Suppressor macrophage treated with lipopolysaccharide for 1 hour (primary cell): ENCODE measurements at places on chromosomes 6 and 20.
A peak's percentile ranks its signal among the peaks of the same experiment; 100 is the strongest.

DNA sequence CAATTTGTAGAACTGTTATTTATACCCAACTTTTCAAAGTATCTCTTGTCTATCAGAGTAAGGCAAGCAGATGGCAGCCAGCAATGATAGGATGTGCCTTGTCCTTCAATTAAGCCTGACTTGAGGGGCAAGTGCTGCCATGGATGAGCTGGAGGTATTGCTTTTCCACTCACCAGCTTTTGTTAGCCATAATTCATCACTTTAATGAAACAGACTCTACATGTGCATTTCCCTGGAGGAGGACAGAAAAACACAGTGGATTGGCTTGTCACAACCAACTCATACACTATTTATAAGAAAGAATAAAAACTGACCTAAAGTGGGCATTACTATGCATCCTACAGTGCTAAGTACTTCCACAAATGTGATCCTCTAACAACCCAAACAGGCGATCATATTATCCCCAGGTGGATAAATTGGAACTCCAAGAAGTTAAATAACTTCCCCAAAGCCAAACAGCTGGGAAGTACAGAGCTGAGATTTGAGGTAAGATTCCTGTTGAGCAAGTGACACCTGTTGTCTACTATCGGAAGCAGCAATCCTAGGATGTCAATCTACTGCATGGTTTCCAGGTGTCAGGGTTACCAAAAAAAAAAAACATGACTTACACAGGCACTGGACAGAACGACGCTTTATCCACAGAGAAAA lies 73.9 kb upstream of the NRSN1 start:
- no peak for DNase-seq

DNA sequence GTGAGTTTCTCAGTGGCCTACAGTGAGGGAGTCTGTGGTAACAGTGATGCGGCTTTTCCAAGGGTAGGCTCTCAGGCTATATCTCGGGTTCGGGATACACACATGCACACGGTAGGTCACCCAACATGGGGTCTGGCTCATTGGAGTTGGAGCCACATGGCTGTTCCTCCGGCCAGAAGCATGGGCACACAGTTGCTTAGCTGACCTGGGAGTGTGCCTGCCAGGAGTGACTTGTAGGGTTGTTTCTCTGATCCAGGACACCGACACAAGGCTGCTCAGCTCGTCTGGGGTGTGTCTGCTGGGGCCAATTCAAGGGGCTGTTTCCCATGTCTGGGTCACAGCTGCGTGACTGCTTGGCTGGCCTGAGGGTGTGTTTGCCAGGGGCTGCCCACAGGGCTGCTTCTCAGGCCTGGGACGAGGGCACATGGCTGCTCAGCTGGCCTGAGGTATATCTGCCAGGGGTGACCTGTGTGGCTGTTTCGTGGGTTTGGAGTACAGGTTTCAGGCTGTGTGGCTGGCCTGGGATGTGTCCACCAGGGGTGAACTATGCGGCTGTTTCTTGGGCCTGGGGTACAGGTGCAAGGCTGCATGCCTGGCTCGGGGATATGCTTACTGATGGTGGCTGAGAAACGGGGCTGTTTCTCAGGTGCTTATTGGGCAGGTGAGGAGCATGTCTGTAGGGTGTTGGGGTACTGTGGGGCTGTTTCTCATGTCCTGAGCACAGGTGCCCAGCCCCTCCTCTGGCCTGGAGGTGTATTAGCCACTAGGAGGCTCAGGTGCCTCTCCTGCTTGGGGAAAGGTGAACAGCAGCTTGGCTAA lies 15.2 kb downstream of the KIF25 start:
- no peak for DNase-seq

- DNase-seq: no peak
Measured at GRCh38 chr6:52363228-52363867, 1.4 kb downstream of the PAQR8 start.

GRCh38 chr6:113149511-113149910 lies 707.6 kb upstream of the MARCKS start:
- DNase-seq: no peak

DNA sequence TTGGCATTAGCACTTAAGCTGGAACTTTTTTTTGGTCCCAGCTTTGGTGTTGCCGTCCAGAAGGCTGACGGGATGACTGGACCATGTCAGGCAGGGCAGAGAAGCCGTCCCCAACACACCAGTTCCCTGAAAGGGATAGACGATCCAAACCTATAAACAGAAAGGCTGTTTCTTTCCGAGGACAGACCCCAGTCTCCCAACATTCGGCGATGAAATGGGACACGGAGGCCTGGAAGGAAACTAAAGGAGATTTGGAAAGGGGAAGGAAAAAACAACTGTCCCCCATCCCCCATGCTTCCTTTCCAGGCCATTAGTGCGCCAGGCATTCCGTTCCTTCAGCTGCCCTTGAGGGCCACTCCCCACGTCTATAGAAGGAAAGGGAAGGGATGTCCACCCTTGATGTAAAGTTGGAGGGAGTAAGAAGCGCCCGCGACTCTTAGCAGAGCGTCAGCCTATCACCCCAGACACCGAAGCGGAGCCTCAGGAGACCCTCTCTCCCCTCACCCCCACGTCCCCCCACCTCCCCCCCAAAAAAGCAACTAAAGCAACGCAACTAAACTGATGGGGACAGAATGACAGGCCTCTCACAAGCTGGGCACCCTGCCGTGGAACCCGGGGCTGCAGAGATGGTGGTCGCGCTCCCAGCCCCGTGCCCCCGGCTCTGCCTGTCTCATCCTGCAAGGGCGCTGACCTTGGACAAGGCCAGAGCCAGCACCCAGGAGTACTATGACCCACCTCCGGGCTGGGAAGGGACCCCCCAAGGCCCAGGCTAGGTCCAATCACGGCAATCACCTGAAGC lies 638 bp downstream of the BLCAP start:
- peak; percentile 47 for DNase-seq

DNA sequence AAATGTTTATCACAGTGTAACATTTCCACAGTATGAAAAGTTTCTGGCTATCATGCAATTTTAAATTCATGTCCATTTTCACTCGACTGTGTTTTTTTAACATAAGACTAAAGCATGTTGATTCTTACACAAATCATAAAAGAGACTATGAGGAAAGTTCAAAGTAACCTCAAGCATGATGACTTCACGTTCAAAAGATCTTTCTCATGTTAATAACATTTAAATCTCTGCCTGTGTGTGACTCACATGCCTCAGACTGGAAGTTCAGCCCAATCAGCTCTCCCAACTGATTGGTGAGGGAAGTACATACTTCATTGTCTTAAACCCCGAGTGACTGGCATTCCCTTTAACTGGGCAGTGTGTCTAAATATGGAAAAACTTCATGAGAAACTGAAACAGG lies 37.4 kb downstream of the ATXN1 start:
- DNase-seq: peak; percentile 95

GRCh38 chr6:156283091-156283490 lies 494.1 kb upstream of the ARID1B start:
- no peak for DNase-seq

- DNase-seq: no peak
Measured at GRCh38 chr6:135418040-135418760, 79.3 kb downstream of the AHI1 start.

- no peak for DNase-seq
Measured at GRCh38 chr20:3663031-3663701, at the start of gene GFRA4. Gene GFRA4, minus strand, starts transcription at chr20:3663399. Its CDS starts 0 bp downstream, at chr20:3663399.

DNA sequence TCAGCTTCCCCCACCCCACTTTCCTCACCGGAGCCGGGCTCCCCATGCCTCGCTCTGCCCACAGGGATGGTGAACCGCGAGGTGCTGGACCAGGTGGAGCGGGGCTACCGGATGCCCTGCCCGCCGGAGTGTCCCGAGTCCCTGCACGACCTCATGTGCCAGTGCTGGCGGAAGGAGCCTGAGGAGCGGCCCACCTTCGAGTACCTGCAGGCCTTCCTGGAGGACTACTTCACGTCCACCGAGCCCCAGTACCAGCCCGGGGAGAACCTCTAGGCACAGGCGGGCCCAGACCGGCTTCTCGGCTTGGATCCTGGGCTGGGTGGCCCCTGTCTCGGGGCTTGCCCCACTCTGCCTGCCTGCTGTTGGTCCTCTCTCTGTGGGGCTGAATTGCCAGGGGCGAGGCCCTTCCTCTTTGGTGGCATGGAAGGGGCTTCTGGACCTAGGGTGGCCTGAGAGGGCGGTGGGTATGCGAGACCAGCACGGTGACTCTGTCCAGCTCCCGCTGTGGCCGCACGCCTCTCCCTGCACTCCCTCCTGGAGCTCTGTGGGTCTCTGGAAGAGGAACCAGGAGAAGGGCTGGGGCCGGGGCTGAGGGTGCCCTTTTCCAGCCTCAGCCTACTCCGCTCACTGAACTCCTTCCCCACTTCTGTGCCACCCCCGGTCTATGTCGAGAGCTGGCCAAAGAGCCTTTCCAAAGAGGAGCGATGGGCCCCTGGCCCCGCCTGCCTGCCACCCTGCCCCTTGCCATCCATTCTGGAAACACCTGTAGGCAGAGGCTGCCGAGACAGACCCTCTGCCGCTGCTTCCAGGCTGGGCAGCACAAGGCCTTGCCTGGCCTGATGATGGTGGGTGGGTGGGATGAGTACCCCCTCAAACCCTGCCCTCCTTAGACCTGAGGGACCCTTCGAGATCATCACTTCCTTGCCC lies 57.4 kb downstream of the SRC start:
- DNase-seq: no peak

DNA sequence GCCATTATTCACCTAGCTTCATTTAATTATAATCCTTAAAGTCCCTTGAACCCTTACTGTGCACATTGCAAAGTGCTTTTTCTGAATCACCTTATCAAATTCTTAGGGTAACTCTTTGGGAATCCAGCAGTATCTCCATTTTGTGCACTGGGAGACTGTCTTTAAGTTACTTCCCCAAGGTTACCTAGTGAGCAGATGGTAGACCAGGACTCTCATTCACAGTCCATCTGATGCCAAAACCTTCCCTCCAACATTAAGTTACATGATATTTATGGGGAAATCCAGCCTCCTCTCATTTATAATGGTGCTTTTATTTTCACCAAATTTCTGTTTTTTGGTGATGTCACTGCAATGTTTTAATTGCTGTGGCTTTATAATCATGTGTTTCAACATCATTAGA lies 75.7 kb downstream of the NCOA7 start:
- no peak for DNase-seq

DNA sequence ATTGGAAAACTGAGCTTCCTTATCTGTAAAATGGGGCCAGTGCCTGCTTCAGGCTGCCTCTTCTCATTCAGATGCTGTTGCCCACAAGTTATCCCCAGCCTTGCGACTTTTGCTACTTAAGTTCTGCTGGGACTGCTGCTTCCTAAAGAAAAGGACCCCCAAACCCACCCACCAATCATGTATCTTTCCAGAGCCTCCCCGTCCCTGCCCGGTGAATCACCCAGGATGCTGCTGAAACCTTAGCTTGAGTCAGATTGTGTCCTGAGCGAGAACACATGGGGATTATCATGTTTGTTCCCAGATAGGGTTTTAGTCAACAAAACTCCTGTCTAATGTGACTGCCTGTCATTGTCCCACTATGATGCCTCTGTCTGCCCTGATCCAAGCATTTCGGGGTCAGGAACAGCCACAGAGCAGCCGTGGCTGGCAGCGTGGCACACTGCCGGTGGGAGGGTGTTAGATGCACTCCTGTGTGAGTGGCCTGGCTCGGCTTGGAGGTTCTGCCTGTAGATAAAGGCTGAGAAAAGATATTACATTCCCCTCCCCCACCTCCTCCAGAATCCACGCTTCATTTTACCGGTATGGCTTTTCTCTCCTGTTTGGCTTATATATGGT lies 79.9 kb downstream of the TOX2 start:
- DNase-seq: no peak

GRCh38 chr6:88248709-88249321 lies 82.7 kb upstream of the CNR1 start:
- no peak for DNase-seq

GRCh38 chr20:7333841-7334240 lies 566.4 kb downstream of the BMP2 start:
- DNase-seq: peak; percentile 36

DNA sequence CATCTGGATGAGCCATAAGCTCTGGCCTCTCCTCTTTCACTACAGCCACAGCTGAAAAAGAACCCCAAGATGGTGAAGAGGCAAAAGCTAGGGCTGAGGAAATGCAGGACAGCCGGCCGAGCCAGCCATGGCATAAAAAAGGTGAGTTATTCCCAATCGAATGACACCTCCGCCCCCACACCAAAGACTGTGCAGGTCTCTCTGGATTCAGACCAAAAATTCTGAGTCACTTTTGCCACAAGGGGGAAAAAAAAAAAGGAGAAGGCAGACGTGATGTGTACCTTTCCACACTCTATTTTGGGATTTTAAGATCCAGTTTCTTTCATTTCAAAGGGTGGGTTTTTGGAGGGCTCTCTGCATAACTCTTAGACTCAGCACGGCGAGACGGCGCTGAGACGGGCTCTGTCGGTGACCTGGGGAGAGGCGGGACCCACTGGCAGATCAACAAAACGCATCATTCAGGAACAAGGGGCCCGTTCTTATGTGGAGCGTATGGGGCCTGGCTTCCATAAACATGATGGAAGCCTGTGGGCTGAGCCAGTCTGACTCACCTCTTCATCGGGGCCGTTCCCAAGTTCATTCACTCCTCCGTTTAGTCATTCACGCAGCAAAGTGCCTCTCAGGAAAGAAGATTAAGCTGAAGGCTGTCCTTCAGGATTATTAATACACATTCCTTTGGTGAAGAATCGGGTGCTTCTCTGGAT lies 54.8 kb downstream of the NFATC2 start:
- no peak for DNase-seq

DNA sequence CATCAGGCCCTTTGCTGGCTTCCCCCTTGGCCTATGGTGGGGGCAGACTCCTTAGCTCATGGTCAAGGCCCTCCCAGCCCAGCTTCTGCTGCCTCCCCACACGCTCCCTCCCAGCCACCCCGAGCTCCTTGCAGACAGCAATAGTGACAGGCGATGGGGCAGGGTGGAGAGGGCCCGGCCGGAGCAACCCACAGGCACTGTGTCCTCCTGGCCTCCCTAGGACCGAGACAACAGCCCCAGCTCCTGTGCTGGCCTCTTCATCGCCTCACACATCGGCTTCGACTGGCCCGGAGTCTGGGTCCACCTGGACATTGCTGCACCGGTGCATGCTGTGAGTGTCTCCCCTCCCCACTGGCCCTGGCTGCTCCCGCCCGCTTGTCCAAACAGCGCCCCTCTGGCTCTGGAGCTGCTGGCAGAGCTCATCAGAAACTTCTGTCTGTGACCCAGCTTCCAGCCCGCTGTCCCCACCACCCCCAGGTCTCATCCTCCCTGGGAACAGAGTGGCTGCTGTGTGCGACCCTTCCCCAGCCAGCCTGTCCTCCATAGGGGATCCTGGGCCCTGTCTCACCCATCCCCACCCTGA lies 21.8 kb downstream of the NPEPL1 start:
- DNase-seq: no peak

DNA sequence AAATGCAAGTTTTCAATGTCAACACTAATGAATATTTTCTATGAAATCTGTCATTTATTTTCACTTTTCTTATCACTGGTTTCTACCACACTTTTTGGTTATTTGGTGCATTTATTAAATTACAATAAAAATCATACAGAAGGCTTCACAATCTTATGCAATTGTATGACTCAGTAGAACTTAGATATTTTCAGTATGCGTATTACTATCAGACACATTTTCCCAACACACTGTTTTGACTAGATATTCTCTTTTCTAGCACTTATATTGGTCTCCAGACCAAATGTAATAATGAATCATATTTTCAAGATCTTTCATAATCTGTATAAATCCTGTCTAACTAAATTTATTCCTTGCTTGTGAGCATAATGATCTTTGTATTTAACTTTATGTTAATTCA lies 74.1 kb downstream of the FAM83B start:
- DNase-seq: no peak
